ENCODE measurements at places on chromosomes 16 and 17.

DNA sequence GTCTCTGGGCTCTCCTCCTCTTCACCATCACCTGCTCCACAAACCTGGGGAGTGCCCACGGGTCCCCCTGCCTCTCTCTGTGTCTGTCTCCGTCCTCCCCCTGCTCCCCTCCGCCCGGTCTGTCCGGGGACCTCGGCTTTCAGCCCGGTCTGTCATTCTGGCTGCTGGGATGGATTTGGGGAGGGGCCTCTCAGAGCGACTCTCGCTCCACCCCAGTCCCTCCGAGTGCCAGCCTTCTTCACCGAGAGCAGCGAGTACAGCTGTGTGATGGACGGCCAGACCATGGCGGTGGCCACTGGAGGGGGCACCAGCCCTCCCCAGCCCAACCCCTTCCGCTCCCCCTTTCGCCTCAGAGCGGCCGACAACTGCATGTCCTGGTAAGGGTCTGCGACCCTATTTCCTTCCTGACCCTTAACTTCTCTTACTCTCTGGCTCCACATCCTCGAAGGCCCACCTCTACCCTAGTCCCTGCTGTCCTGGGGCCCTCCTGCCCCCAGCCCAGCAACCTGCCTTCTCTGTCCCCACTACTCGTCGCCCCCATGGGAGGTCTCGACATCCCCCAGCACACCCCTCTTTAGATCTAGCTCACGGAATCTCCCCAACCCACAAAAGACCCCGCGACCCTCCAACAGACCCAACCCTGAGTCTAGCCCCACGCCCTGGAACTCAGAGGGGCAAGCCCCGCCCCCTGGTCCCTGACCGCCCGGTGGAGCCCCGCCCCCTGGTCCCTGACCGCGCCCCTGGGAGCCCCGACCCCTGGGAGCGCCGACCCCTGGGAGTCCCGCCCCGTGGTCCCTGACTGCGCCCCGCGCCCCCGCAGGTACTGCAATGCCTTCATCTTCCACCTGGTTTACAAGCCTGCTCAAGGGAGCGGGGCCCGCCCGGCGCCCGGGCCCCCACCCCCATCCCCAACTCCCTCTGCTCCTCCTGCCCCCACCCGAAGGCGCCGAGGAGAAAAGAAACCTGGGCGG is 5.6 kb upstream of the CXCL16 start:
- no peak for DNase-seq

DNA sequence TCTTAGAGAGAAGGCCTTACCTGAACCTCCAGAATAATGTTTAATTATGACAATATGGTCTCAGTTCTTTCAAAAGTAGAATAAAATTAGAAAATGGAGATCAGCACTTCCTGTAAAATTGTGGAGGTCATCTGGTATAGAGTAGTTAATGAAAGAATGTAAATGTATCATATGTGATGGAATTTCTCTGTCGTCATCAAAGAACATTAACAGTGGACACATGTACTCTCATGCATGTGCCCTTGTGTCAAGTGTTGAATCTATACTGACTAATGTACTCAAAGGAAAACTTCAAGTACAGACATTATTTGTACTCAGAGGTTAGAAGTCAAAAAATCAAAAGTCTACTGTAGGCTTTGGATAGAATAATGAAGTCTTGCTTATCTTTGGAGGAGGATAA is 129.2 kb upstream of the MYOCD start:
- DNase-seq, result no peak

- no peak for DNase-seq
These were observed 98.6 kb upstream of the CHMP6 start for GRCh38 chr17:80892900-80893603.

- DNase-seq, result no peak
These were observed 10.0 kb upstream of the SLC4A1 start for GRCh38 chr17:44277976-44278375.

GRCh38 chr16:75043175-75043895 is 44.5 kb downstream of the ZNRF1 start:
- DNase-seq, result no peak

- no peak for DNase-seq
These were observed 24.9 kb downstream of the USP31 start for GRCh38 chr16:23124315-23124714.

GRCh38 chr16:50360779-50361178 is 8.0 kb downstream of the BRD7 start:
- DNase-seq, result no peak

GRCh38 chr16:29811896-29812665 is at the start of gene PRRT2:
Gene PRRT2 (plus strand): TSS chr16:29812193. CDS start chr16:29813055, 862 bp downstream.
- DNase-seq, result no peak

GRCh38 chr17:40702271-40702670 is 1.3 kb downstream of the KRT24 start:
- no peak for DNase-seq

DNA sequence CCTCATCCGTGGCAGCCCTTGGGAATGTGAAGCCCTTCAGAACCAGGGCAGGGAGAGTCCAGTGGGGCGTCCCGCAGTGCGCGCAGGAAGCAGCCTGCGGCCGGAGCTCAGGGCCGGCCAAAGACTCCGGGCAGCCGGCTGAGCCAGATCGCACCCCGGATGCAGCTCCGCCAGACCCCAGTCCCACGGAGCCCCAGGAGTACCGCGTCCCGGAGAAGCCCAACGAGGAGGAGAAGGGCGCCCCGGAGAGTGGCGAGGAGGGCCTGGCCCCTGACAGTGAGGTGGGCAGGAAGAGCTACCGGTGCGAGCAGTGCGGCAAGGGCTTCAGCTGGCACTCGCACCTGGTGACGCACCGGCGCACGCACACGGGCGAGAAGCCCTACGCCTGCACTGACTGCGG is 6.9 kb downstream of the ZNF205 start:
- DNase-seq, result no peak

DNA sequence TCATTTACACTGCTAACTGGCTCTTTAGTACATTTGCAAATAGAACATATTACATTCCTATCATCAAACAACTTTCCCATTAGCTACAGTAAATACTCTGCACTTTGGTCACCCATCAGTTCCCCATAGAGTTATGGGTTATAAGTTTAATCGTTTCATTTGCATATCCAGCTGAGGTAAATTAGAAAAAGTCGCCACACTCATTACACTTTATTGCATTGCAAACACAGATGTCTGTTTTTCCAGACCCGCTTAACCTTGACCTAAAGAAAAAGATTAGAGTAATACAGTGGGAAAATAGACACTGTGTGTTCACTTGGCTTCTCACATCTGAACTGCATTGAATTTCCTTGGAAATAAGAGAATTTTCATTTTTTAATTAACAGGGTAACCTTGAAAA is 213.1 kb upstream of the PSMD7 start:
- no peak for DNase-seq

DNA sequence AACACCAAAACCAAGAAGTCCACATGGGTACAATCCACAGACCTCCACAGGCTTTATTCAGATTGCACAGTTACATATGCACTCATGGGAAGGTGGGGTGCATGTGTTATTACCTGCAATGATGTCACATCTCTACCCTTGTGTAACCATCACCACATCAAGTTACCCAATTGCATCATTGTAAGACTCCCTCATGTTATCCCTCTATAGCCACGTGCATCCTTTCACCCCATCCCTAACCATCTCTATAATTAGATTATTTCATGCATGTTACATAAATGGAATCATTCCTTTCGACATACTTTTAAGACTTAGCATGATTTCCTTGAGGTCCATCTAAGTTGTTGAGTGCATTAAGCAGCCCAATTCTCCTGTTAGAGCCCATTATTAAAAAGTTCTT is 408.2 kb upstream of the C16orf82 start:
- no peak for DNase-seq

DNA sequence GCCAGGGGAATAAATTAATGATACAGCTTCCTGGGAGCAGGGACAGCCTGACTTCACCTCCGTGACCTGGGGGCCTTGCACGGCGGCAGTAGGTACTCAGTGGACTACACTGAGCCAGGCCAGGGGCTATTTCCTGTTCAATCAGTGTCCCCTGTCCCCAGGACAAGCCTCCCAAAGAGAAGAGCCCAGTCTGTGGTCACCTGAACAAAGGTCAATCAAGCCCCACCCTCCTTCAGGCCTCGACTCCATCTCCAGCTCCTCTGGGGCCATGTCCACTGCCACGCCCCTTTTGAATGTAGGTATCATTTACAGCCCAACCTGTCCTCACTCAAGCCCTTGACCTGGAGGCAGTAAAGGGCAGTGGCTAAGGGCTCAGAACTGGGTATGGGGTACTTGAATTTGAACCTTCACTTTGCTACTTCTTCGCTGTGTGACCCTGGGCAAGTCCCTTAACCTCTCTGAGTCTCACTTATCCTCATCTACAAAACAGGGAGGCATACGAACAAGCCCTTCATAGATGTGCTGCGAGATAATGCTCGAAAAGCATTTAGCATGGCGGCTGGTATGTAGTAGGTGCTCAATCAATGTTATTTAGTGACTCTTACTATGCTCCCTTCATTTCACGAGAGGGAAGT is 29.0 kb downstream of the MYH11 start:
- DNase-seq, result no peak

GRCh38 chr17:46922487-46922803 is 515 bp upstream of the GOSR2 start:
- no peak for DNase-seq

- no peak for DNase-seq
These were observed 2.2 kb downstream of the FLII start for GRCh38 chr17:18256351-18256750.

DNA sequence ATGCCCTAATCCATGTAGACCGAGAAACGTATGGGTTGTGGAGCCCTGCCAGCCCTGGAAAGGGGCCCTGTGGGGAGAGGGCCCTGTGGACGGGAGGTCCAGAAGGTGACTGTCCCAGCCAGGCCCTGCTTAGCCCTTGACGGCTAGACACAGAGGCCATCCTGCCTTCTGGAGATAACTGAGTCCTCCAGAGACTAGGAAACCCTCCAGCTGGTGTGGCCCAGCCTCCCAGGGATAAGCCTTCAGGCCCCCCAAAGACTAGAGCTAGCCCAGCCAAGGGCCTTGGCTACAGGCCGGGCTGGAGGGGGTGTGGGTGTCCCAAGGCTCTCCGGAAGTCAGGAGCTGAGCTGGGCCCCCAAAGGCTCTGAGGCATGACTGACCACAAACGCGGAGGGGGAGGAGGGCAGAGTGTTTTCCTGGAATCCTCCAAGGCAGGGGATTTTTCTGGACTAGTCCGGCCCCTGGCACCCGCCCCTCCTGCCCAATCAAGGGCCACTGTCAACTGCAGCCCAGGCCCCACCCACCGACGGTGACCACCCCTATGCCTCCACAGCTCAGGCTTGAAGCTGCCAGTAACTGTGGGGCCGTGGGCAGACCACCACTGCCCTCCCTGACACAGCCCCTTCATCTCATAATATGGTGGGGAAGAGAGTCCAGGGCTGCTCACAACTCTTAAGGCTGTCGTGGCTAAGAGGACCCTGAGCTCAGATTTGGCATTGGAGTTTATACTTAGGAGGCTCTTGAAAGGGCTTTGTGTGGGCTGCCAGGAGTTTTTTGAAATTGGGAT is 885 bp upstream of the VASN start:
- DNase-seq, result no peak

- DNase-seq, result no peak
These were observed 47.9 kb downstream of the UBE2G1 start for GRCh38 chr17:4318596-4318995.

- DNase-seq, result no peak
These were observed 35.4 kb upstream of the USP22 start for GRCh38 chr17:21078016-21078780.

DNA sequence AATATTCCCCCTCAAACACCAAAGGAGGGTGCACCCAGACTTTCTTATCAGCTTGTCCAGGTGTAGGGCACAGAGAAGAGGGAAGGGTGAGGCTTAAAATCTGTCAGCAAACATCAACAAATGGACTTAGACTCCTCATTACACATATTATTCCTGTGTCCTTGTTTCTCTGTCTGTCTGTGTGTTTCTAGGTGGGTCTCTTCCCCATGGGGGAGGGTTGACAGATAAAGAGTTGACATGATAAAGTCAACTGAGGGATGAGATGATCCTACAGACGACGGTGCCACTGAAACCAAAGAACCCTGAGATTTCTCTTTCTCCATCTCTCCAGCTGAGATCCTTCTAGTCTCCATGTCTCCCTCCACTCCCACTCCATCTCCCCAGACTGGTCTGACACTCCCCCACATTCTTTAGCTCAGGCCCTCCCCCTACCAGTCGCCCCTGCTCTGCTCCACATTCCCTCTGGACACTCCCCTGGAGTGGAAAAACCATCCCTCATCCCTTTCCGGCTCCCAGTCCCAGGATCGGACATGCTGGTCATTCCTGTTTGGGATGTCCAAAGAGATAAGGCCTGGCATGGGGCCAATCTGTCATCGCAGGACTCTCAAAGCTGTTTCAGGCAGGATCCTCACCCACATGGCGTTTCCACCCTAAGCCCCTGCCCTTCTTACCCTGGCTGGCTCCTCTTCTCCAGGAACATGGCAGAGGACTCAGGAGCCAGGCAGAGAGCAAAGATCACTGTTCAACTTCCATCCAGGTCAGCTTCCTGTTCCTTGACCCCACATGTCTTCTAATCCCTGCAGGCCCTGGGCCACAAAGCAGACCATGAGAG is 2.9 kb upstream of the ITGA3 start:
- DNase-seq, result no peak
